ENCODE measurements at places on chromosomes 13 and 19. TPM values are rescaled to one million over a fixed set of nuclear protein-coding genes. Genes with fewer than 3 reads are reported as not detected.

Gene ERICH6B
- not detected for total RNA-seq

DNA sequence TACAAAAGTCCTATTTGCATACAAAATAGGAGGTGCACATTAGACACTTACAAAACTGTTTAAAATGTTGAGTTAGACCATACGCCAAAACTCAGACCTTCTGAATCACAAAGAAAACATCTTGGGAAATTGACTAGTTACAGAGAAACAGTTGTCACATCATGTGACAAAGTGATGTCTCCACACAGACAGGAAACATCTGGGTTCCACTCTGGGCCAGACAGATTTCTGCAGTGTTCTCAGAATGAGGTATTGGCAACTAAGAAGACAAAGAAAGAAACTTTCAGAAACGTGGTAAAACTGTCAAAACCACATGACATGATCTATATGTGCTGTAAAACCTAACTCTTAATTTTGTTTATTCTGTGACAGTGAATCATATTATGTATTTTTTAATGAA lies 6.7 kb downstream of the ZNF793 start:
- no peak overlapping the region for H3K27ac ChIP-seq
- H3K4me3 ChIP-seq = no peak overlapping the region
- no peak for DNase-seq
- no peaks in the 10 kb centered on the region for H3K27me3 ChIP-seq
- no peaks in the 10 kb centered on the region for H3K4me1 ChIP-seq

DNA sequence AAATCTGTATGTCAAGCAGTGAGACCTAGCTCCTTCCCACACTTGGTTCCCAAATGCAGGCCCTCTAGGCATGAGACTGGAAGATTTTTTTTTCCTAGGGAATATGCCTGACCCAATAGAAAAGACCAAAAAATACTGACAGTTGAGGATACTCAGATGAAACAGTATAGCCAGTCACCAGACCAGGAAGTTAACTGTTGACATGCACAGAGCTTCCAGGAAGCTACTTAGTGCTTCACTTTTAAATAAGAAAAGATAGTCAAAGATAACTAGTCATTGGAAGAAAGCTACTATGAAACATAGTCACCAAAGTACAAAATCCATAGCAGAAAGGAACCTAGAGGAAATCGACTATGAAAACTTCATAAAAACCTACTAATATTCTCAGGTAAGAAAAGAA lies 32.3 kb downstream of the BRCA2 start:
- H3K27me3 ChIP-seq = no peaks in the 10 kb centered on the region
- no peak for DNase-seq
- no peaks in the 10 kb centered on the region for H3K4me1 ChIP-seq
- H3K4me3 ChIP-seq = no peak overlapping the region
- peaks cover 13% of the 10 kb centered on the region for H3K36me3 ChIP-seq

Gene SEMA6B
- total RNA-seq = 24.7 TPM

Gene CGB2
- total RNA-seq = not detected

GRCh38 chr13:98413796-98414195 lies 163.1 kb downstream of the STK24 start:
- peaks cover 13% of the 10 kb centered on the region for H3K4me1 ChIP-seq
- no peaks in the 10 kb centered on the region for H3K27me3 ChIP-seq
- peaks cover 10% of the 10 kb centered on the region for H3K36me3 ChIP-seq

DNA sequence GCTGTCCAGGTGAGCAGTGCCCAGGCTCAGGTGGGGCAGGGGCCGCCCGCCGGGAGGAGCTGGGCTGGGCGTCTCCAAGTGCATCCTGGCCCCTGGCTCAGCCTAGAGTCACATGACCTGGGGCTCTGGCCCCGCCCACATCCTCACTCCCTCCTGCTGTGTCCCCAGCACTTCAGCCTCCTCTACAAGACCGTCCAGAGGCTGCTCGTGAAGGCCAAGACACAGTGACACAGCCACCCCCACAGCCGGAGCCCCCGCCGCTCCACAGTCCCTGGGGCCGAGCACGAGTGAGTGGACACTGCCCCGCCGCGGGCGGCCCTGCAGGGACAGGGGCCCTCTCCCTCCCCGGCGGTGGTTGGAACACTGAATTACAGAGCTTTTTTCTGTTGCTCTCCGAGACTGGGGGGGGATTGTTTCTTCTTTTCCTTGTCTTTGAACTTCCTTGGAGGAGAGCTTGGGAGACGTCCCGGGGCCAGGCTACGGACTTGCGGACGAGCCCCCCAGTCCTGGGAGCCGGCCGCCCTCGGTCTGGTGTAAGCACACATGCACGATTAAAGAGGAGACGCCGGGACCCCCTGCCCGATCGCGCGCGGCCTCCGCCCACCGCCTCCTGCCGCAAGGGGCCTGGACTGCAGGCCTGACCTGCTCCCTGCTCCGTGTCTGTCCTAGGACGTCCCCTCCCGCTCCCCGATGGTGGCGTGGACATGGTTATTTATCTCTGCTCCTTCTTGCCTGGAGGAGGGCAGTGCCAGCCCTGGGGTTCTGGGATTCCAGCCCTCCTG lies 16.8 kb upstream of the CELF5 start:
- H3K4me3 ChIP-seq = no peak overlapping the region
- peaks cover 69% of the 10 kb centered on the region for H3K36me3 ChIP-seq
- H3K4me1 ChIP-seq = no peaks in the 10 kb centered on the region
- DNase-seq = no peak

GRCh38 chr19:58364146-58364545 lies 1.6 kb upstream of the ZNF497 start:
- H3K36me3 ChIP-seq = no peaks in the 10 kb centered on the region
- no peaks in the 10 kb centered on the region for H3K27me3 ChIP-seq
- no peak for DNase-seq
- no peak overlapping the region for H3K4me3 ChIP-seq
- H3K4me1 ChIP-seq = peaks cover 4% of the 10 kb centered on the region
- H3K27ac ChIP-seq = no peak overlapping the region

Gene CLDN10
- 1.9 TPM for total RNA-seq

- no peaks in the 10 kb centered on the region for H3K4me1 ChIP-seq
- H3K4me3 ChIP-seq = no peak overlapping the region
- peaks cover 56% of the 10 kb centered on the region for H3K27me3 ChIP-seq
- no peaks in the 10 kb centered on the region for H3K36me3 ChIP-seq
Measured at GRCh38 chr13:99926014-99926731, 45.4 kb downstream of the ZIC5 start.

GRCh38 chr13:31433746-31434145 lies 234.0 kb downstream of the B3GLCT start:
- no peaks in the 10 kb centered on the region for H3K4me1 ChIP-seq
- H3K4me3 ChIP-seq = no peak overlapping the region
- H3K27me3 ChIP-seq = peaks cover 4% of the 10 kb centered on the region
- no peak overlapping the region for H3K27ac ChIP-seq
- no peaks in the 10 kb centered on the region for H3K36me3 ChIP-seq

Gene MCEMP1
- total RNA-seq = 112 TPM

Gene KIR2DL1
- total RNA-seq = 0.20 TPM

GRCh38 chr19:38375748-38376147 lies 1.4 kb downstream of the PSMD8 start:
- H3K36me3 ChIP-seq = peaks cover 46% of the 10 kb centered on the region
- DNase-seq = no peak
- H3K4me3 ChIP-seq = peak overlapping the region; percentile 92
- H3K27ac ChIP-seq = no peak overlapping the region
- no peaks in the 10 kb centered on the region for H3K27me3 ChIP-seq

- no peak overlapping the region for H3K27ac ChIP-seq
- H3K36me3 ChIP-seq = no peaks in the 10 kb centered on the region
- no peak overlapping the region for H3K4me3 ChIP-seq
- H3K4me1 ChIP-seq = no peaks in the 10 kb centered on the region
Measured at GRCh38 chr13:55439450-55439849, 1701.3 kb upstream of the PRR20A start.

DNA sequence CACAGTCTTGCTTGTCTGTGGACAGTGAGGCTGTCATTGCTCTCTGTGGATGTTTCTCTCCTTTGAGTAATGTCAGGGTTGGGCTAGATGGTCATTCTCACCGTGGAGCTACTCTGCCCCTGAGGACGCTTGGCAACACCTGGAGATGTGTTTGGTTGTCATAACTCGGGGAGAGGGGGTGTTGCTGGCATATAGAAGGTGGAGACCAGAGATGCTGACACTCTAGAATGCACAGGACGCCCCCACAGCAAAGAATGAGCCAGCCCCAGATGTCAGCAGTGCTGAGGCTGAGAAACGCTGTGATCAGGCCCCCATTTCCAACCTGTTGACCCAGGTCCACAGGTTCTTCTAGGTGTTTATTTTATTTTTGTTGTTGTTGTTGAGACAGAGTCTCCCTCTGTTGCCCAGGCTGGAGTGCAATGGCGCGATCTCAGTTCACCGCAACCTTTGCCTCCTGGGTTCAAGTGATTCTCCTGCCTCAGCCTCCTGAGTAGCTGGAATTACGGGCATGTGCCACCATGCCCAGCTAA lies 4.6 kb downstream of the CCDC124 start:
- no peaks in the 10 kb centered on the region for H3K36me3 ChIP-seq
- DNase-seq = no peak
- H3K4me1 ChIP-seq = peaks cover 16% of the 10 kb centered on the region
- no peak overlapping the region for H3K4me3 ChIP-seq

DNA sequence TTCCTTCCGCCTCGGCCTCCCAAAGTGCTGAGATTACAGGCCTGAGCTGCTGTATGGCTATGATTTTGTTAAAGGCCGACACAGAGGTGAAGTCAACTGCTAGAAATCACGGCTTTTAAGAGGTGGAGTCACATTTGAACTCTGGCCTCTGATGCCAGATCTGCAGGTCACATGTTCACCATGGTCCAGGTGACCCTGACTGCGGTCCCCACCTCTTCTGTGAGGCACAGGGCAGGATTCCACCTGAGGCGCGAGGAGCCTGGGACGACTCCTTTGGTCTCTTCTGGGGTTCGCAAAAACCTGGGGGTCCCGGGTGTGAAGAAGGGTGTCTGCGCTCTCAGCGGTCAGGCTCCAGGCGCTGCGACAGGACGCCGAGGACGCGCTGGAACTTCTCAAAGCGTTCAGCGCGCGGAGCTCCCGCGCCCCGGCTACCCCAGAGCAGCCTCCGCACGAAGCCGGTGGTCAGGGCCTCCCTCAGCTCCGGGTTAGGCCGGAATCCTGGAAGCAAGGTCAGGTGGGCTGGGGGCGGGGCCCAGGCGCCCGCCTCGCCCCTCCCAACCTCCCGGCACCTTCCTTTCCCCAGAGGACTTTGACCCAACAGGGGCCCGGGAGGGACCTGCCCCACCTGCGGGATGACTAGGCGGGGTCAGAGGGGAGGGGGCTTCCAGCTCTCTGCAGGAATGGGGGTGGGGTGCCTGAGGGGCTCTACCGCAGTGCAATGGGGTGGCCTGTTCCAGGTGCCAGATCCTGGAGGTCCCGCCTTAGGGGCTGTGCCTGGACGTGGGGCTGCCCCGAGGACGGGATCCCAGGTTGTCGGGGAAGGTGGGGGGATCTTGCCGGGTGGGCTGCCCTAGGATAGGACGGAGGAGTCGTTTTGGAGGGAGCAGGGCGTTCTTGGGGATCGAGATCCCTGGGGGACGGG lies 13.0 kb downstream of the TRIP10 start:
- peaks cover 74% of the 10 kb centered on the region for H3K36me3 ChIP-seq
- DNase-seq = no peak
- peaks cover 14% of the 10 kb centered on the region for H3K4me1 ChIP-seq
- no peaks in the 10 kb centered on the region for H3K27me3 ChIP-seq
- H3K4me3 ChIP-seq = no peak overlapping the region

Gene COQ8B
- total RNA-seq = 48.1 TPM

Gene SERPINE3
- not detected for total RNA-seq

DNA sequence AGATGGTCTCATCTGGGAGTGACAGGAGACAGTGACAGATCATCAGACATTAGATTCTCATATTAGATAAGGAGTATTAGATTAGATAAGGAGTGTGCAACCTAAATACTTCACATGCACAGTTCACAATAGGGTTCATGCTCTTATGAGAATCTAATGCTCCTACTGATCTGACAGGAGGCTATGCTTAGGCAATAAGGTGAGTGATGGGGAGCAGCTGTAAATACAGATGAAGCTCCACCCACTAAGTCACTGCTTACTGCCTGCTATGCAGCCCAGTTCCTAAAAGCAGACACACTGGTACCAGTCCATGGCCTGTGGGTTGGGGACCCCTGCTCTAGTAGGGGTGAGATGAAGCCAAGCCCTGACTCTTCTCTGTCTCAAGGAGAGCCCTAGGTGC lies 10.0 kb upstream of the IGFL3 start:
- no peak for DNase-seq
- H3K27me3 ChIP-seq = peaks cover 4% of the 10 kb centered on the region
- no peaks in the 10 kb centered on the region for H3K36me3 ChIP-seq
- no peak overlapping the region for H3K27ac ChIP-seq
- H3K4me3 ChIP-seq = no peak overlapping the region

GRCh38 chr19:8505680-8506401 lies 3.4 kb upstream of the PRAM1 start:
- H3K36me3 ChIP-seq = no peaks in the 10 kb centered on the region
- DNase-seq = peak; percentile 96
- H3K4me3 ChIP-seq = peak overlapping the region; percentile 59
- no peaks in the 10 kb centered on the region for H3K4me1 ChIP-seq
- no peak overlapping the region for H3K27ac ChIP-seq
- H3K27me3 ChIP-seq = no peaks in the 10 kb centered on the region

Gene KLK11
- 7.2 TPM for total RNA-seq

GRCh38 chr13:44311011-44311780 lies 62.4 kb upstream of the SERP2 start:
- no peak overlapping the region for H3K4me3 ChIP-seq
- no peak for DNase-seq
- H3K36me3 ChIP-seq = no peaks in the 10 kb centered on the region
- no peak overlapping the region for H3K27ac ChIP-seq
- H3K4me1 ChIP-seq = peaks cover 22% of the 10 kb centered on the region
- H3K27me3 ChIP-seq = no peaks in the 10 kb centered on the region

- H3K4me1 ChIP-seq = peaks cover under 1% of the 10 kb centered on the region
- no peak for DNase-seq
- H3K27me3 ChIP-seq = peaks cover 86% of the 10 kb centered on the region
- no peak overlapping the region for H3K27ac ChIP-seq
- no peak overlapping the region for H3K4me3 ChIP-seq
- no peaks in the 10 kb centered on the region for H3K36me3 ChIP-seq
Measured at GRCh38 chr19:3269916-3270671, 45.6 kb downstream of the CELF5 start.

DNA sequence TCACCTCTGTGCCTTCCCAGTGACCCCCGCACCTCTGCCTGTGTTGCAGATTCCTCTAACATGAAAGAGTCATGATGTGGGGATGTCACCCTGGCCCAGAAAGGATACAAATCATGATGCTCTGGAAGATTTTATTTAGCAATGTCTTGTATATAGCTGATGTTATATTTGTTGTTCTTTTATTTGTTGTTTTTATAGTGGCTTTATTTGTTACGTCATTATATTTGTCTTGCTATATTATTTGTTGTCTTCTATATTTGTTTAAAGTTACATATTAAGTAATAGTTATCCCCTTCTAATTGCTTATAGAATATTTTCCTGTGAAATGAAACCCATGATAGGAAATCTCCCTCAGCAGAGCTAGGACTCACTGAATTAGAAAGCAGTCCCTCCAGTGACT lies 1149.2 kb downstream of the UQCRFS1 start:
- DNase-seq = no peak
- H3K36me3 ChIP-seq = no peaks in the 10 kb centered on the region
- no peaks in the 10 kb centered on the region for H3K27me3 ChIP-seq
- H3K4me1 ChIP-seq = no peaks in the 10 kb centered on the region

DNA sequence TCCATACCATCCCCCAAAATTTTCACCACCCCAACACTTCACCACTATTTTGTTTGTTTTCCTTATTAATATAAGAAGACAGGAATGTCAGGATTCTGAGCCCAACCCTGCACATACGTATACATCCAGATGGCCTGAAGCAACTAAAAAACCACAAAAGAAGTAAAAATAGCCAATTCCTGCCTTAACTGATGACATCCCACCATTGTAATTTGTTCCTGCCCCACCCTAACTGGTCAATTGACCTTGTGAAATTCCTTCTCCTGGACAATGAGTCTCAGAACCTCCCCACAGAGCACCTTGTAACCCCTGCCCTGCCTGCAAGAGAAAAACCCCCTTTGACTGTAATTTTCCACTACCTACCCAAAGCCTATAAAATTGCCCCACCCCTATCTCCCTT lies 132.5 kb downstream of the ZNF675 start:
- H3K27ac ChIP-seq = no peak overlapping the region
- H3K36me3 ChIP-seq = no peaks in the 10 kb centered on the region
- H3K4me1 ChIP-seq = no peaks in the 10 kb centered on the region
- H3K4me3 ChIP-seq = no peak overlapping the region
